ENCODE measurements at places on chromosomes 12 and 14.

- DNase-seq: peak; percentile 60
Observed at GRCh38 chr12:68175557-68176061, 16.1 kb upstream of the IFNG start.

- no peak for DNase-seq
Observed at GRCh38 chr14:104696671-104697316, 7.4 kb downstream of the INF2 start.

- no peak for DNase-seq
Observed at GRCh38 chr12:75991753-75992152, 39.8 kb downstream of the PHLDA1 start.

- no peak for DNase-seq
Observed at GRCh38 chr12:11709513-11709912, 60.0 kb downstream of the ETV6 start.

GRCh38 chr12:25463521-25463920 is 89.6 kb downstream of the LMNTD1 start:
- no peak for DNase-seq

DNA sequence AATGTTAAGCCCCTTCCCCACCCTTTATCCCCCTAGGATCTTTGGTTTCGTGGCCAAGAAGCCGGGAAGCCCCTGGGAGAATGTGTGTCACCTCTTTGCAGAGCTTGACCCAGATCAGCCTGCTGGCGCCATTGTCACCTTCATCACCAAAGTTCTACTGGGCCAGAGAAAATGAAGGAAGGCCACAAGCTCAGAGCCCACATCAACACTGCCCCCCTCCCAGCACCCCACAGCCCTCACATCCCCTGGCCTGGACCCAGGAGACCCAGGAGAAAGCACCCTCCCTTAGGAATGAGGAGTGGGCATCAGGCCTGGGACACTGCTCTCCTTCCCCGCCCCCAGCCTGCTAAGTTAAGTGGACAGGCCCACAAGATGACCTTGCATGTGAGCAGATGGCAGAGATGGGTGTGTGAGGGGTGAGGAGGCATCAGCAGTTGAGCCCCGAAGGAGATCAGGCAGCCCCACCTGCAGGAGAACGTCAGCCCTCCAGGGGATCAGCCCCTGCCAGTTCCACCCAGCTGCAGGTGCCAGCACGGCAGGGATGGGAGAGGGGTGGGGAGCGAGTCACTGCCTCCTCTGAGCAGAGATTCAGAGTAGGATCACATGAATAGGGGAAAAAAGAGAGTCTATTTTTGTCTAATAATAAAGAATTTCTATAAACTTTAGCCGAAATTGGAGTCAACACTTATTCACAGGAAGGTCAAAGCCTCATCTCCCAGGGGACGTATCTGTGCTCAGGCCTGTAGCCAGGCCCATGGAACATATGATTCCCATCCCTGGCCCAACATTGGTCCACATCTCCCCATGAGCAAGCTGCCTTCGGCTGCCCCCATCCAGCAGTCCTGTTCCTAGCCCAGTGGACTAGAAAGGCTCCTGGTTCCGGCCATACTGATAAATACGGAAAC is 14.1 kb downstream of the TNS2 start:
- no peak for DNase-seq

DNA sequence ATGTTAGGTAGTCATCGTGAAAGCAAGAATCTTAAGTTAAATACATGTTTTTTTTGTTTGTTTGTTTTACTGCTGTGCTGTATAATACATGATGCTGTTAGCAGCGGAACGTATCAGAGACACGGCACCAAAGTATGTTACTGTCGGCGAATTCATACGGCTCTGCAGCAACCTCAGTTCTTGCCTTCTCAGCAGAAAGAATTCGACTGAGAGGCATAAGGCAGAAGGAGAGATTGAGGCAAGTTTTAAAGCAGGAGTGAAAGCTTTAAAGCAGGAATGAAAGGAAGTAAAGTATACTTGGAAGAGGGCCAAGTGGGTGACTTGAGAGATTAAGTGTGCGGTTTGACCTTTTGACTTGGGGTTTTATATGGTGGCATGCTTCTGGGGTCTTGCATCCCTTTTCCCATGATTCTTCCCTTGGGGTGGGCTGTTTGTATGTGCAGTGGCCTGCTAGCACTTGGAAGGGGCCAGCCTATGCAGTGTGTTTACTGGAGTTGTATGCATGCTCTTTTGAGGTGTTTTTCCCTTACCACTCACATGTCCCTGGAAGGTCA is 23.7 kb downstream of the LEMD3 start:
- no peak for DNase-seq

GRCh38 chr12:50627491-50627890 is 122.7 kb downstream of the DIP2B start:
- DNase-seq: no peak

- no peak for DNase-seq
Observed at GRCh38 chr12:112121780-112122565, 3.4 kb upstream of the TRAFD1 start.

DNA sequence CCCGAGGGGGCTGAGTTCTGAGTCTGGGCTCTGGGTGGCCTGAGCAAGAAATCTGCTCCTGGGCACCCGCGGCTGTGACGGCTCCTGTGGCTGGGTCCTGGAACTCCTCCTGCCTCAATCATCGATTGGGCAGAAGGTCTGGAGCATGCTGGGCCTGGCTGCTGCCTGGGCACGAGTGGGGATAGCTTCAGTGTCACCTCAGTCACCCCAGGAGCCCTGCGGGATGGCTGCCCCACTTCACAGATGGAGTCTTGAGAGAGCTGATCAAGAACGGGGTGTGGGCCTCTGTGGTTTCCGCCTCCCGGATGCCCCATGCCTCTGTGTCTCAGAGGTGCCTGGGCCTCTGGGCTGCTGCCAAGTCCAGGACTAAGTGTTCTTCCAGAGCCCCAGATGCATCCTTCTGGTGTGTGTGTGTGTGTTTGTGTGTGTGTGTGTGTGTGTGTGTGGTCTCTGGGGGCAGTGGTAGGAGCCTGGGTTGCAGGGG is 185.6 kb upstream of the C14orf180 start:
- peak; percentile 22 for DNase-seq

- no peak for DNase-seq
Observed at GRCh38 chr12:121079736-121080272, 40.8 kb upstream of the OASL start.

- no peak for DNase-seq
Observed at GRCh38 chr12:32702473-32702872, 23.4 kb downstream of the DNM1L start.

- DNase-seq: no peak
Observed at GRCh38 chr14:94139006-94139405, 9.6 kb upstream of the IFI27L2 start.

- DNase-seq: no peak
Observed at GRCh38 chr14:61746881-61747280, 15.3 kb upstream of the SNAPC1 start.

All from T-helper 2 cell (primary cell).